GM12891 (cell line): ENCODE measurements at places on chromosomes 12 and 14.

DNA sequence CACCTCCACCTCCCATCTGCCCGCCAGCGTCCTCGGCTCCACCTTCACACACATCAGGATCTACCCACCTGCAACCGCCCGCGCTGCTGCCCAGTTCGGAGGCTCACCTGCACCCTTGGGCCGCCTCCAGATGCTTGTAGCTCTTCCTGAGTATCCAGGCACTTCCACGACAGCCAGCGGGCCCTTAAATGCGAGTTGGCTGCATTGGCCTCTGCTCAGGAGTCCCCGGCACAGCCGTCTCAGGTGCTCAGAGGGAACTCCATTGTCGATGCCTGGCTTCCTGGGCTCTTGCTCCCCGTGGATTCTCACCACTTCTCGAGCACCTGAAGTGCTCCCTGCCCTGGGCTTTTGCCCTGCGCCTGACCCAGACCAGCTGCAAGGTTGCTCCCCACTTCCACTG is 21.9 kb upstream of the CDCA4 start:
- DNase-seq, result no peak

DNA sequence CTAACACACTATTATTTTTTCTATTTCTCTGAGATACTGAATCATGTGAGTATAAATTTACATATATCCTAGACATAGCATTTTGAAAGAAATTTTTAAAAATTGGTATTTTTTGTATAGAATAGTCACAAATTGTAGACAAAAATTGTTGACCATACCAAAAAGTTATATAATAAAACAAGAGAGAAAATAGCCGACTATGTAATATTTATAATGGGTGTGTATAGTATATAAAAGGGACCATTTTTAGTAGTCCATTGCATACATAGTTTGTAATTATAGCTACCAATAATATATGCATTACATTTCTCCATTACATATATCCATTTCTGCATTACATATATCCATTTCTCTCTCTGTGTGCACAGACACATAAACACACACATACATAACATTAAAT is 590.2 kb downstream of the TMTC2 start:
- no peak for DNase-seq

GRCh38 chr12:89544681-89545184 is 18.9 kb upstream of the POC1B start:
- DNase-seq, result no peak

GRCh38 chr14:29918981-29919380 is 8.7 kb downstream of the PRKD1 start:
- DNase-seq, result no peak

- DNase-seq, result no peak
These were observed 1221.4 kb downstream of the VRK1 start for GRCh38 chr14:98018628-98019027.

- DNase-seq, result no peak
These were observed 27.8 kb upstream of the NFYB start for GRCh38 chr12:104165801-104166200.

DNA sequence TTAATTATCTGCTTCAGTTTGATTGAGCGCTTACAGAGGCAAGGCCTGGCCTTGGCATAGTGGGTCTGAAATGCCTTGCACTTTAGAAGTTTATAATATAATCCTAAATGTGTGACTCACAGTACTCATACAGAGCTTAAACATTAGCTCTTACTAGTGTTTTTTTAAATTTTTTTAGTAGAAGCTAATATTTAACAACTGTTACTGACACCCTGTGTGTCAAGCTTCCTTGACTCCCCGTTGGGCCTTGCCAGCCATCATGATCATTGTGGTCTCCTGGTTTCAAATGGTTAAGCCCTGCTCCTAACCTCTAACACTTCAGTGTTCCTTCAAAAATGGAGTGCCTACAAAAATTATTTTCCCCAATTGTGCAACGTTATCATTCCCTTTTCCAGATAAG is 126.9 kb downstream of the GALC start:
- no peak for DNase-seq

GRCh38 chr12:103399986-103400385 is 95.8 kb downstream of the C12orf42 start:
- DNase-seq, result no peak

GRCh38 chr12:3630621-3631271 is 122.2 kb downstream of the CRACR2A start:
- DNase-seq, result no peak
